ENCODE measurements at places on chromosomes 3 and 15. TPM values are rescaled to one million over a fixed set of nuclear protein-coding genes. Genes with fewer than 3 reads are reported as not detected.

PLA2G4D gene
- not detected for total RNA-seq

GRCh38 chr15:88275804-88276203, 19.3 kb upstream of the NTRK3 start:
- DNase-seq: no peak

DNA sequence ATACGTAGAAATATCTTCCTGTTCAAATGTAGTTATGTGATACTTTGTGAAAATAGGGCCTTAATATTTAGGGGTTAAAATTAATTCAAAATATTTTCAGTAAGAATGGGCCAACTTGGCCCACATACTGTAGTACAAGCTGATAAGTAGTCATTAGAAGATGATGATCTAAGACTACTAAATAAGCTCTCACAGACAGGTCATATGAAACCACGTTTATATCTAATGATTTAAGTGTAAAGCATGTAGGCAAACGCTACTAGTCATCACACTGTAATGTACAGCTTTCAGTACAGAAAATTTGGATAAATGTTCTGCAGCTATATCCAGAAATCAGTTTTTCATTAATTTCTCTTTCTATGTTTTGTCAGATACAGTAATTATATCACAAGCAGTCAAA, 228.6 kb downstream of the UBE2E2 start:
- DNase-seq: no peak

DNA sequence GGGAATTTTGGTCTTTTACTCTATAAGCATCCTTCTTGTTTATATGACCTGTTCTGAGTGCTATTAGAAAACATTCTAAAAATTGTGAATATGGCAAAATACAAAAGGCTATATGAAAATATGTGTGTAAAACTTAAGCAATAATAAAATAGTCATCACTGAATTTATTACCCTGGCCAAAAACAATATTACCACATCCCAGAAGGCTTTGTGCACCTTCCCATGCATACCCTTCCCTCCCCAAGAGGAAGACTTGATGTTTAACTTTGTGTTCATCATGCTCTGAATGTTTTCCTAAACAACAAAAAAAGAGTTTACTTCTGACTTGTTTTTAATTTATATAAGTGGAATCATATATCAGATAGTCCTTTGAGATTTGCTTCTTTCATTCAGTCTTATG, 155.1 kb upstream of the TNIK start:
- DNase-seq: no peak

- no peak for DNase-seq
These were observed 23.6 kb downstream of the NCK1 start for GRCh38 chr3:136885357-136886213.

Measured in MG63 (cell line).